Upper lobe of left lung (tissue), 6 donors: ENCODE measurements at places on chromosomes 5 and 9.

- DNase-seq: no peak
These were observed 117.2 kb downstream of the CAAP1 start for GRCh38 chr9:26775391-26775790.

DNA sequence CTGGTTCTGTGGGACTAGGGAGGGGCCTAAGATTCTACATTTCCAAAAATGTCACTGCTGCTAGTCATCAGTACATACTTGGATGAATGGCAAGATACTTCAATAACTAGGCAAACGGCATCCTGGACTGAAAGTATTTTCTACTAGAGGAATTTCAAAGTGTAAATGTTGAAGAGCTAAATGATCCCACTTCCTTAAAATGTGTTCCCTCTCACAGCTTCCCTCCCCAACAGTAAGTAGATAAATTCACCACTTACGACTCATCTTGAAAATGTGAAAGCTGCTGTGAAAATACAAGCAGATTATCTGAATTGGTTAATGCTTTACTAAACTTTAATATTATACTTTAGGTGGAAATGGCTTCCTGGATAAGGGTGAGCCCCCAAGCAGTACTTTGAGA lies 1571.5 kb upstream of the WWC1 start:
- no peak for DNase-seq

DNA sequence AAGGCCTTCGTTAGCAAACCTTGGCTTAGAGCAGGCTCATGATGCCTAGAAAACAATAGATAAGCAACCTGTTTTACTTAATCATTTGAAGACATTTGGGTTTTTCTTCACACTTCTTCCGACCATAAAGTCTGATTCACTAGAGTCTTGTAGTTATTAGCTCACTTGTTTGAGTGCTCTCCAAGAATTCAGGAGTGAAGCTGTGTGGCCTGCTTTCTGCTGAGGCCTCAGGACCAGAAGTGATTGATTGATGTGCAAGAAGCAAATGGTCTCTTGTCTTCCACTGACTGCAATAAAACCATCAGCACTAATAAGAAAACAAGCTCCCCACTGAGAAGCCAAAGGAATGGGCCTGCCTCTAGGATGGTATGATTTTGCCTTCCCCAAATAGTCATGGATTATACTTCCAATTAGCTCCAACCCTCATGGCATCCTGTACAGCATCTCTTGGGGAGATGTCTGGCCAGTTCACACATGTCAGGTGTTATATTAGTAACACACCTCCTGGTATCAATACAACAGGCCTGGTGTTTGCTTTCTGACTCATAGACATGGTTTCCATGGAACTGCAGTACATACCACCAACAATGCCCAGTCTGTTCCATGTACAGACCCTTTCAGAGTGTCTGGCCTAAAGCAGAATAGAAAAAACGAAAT lies 317.6 kb downstream of the CWC27 start:
- no peak for DNase-seq

- DNase-seq: no peak
These were observed 425.6 kb upstream of the MEF2C start for GRCh38 chr5:89308606-89309040.

GRCh38 chr5:59275510-59276324 lies 617.8 kb downstream of the PDE4D start:
- DNase-seq: peak; percentile 54

GRCh38 chr5:167777746-167778145 lies 513.7 kb upstream of the WWC1 start:
- no peak for DNase-seq

GRCh38 chr5:131259326-131259725 lies 4.5 kb upstream of the CDC42SE2 start:
- DNase-seq: no peak

DNA sequence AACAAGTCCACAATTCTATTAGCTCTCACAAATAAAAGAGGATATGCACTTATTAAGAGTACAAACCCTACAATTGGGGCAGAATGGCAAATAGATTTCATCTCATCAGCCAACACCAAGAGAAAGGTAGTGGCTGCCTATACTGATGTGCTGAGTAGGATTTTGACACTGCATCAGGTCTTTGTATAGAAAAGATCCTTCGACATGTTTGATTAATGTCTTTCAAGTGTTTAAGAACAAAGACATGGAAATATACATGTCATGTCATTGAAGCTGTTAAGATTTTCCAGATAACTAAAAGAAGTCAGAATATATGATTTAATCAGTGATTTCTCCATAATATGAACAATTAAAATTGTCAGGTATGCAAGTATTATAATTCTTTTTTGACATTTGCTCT lies 238.7 kb upstream of the GRAMD2B start:
- no peak for DNase-seq

DNA sequence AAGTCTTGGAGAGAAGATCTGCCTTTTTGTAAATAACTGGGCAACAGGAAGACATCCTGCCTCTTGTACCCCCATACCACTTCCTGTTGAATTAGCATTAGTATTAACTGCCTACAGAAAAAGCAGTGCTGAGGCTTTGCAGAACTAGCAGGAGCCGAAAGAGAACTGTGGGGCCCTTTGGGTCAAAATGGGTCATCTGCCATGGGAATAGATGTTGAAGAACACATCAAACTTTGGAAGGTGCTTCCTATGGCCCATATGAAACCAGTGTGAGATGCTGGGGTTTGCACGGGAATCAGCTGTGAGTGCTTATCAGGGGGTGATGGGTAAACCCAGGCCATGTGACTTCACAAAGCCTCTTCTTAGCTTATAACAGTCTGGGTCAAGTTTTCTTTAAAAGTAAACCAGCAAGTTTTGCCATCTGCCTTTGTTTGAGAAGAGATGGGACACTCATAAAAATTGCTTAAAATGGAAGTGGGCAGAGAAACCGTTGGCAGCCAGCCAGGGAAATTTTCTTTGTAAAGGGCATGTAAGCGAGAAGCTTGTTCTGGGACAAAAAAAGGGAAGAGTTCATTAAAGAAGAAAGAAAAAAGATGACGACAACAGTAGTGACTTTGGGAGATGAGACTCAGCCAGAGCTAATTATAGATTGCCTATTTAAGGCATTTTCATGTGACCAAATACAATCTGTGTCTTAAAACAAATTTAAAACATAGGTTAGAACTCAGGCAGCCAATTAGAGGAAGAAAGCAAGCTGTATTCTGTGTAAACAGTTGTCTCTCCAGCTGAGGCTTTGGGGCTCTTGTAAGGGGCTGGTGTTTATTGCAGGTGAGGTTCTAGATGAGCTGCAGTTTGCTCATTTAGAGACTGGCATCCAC lies 4.4 kb downstream of the SLC25A25 start:
- DNase-seq: no peak

DNA sequence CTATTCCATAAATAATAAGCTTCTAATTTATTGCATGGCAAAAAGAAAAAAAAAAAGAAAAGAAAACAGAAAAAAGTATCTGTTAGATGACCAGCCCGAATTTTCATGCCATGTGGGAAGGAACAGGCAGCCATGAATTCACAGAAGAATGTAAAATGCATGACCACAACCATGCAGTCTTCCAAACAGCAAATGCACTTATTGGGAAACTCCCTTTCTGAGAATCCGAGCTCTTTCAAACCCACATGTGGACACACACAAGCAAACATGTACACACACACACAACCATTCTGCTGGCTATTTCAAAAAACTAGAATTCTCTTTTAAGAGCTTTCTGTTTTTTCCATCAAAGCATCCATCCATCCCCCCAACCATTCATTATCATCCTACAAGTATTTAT lies 236.1 kb downstream of the DNAH5 start:
- DNase-seq: no peak

DNA sequence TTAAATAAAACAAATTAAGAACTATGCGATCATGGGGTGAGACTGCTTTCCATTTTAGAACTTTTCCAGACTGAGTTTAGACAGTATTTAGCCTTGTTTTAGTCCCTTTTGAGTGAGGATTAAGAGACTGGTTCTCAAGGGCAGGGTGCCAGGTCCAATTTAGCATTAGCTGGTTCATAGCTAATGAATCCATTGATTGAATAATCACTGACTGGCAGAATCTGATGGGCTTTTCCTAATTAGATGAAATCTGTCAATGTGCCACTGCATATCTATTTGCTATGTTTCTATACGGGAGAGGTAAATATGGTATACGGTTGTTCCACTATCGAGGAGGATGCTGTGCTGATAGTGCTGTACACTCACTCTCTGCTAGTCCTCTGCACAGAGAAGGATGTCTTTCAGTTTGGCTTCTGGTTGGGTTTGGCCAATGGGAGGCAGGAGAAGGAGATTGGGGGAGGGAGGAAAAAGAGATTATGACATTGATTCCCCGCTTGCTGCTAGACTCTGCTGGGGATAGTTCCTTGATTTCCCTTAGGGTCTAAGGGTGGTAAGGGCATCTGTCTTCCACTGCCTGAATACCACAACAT lies 496.6 kb downstream of the CTNND2 start:
- DNase-seq: no peak

DNA sequence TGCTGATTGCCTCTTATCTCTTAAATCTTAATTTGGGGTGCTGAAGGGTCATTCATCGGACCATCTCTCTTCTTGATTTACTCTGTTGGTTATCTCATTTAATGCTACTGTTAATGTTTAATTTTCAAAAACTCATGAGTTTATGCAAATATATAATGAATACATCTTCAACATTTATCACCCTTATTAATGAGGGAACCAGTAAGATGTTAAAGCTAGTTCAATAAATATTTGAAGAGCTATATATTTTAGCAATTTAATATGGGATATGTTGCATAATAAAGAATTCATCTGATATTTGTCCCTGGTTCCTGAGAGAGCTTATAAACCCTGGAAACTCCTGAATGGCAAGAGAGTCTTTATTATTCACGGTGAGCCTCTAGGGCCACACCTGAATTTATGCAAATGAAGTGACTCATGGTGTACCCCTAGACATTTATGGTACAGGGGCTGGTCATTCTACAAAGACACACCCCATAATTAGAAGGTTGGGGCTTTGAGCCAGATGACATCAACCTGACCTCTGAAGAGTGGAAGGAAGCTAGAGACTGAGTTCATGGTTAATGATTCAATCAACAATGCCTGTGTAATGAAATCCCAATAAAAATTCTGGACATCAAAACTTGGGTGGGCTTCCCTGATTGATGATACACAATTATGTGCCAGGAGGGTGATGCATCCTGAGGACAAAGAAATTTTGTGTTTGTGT lies 339.5 kb upstream of the ZNF608 start:
- DNase-seq: no peak
